CD4-positive, alpha-beta T cell treated with Interleukin-12 subunit alpha and Interleukin-12 subunit beta, for 1 hour (primary cell): ENCODE measurements at places on chromosomes 1 and 21.

DNA sequence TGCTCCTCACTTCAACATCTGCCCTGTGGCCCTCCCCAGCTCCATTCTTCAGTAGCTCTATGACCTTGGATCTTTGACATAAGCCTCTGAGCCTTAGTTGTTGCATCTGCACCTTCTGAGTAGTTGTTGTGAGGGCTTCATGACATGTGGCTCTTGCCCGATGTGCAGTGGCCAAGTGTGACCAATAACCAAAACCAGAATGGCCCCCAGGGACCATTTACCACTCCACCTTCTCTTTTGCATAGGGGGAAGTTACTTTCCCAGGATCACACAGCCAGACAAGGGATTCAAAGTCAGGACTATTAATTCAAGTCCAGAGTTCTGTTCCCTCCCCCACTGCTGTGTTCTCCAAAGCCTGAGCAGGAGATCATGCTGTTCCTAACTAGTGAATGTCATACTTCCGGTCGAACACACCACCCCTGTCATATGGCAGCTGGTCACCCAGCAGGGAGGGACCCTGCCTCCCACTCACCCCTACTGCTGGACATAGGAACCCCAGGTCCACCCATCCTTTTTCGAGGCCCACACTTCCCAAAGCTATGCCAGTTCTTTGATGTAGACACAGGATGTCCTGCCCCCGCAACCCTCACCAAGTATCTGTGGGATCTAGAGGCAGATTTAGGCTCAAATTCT, 4.0 kb downstream of the FGR start:
- DNase-seq, result no peak

DNA sequence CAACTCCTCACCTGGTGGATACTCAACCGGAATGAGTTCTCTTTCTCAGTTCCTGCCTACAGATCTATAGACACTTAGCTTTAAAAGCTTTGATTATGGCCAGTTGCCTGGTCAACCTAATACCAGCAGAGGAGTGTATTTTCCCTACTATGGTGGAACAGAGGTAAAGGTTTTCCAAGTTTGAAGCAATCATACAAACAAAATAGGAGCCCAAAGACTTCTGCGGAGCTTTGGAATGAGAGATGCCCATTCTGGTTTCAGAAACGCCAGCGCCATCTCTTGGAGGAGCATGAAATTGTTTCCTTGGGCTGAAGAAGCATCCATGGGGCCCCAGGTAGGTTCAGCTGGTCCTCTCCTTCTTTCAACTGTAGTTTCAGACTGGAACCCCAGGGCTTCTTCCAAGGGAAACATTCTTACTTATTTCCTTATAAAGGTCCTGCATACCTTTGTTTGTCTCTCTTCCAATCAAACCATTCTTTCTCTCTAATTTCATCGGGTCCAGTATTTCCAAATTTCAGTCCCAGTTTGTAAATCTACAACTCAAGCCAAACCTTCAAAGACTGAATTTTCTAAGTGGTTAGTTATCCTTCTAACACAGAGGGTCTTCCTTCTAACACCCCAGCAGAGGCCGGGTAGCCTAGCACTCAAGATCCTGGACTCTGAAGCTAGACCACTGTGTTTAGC, 95.9 kb downstream of the KCNJ15 start:
- peak; percentile 20 for DNase-seq

DNA sequence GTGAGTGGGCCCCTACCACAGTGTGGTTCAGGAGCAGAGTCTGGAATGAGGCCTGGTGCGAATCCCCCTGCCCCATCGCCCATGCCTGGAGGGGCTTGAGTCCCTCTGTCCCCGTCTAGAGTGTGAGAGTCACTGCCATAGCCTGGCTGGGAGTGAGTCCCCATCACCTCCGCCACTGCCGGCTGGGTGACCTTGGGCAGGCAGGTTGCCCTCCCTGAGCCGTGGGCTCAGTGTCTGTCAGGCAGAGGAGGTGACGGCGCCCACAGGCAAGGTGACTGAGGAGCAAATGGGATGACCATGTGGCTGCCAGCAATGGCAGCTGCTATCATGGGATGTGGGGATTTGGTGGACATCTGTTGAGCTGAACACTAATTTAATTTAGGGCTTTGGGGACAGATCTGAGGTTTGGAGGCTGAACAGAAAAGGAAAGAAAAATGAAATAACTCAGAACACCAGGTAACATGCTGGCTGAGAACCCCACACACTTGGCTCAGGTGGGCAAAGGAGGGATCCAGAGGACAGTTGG, 38.1 kb upstream of the GPR153 start:
- no peak for DNase-seq

GRCh38 chr1:234277161-234277868, 95.9 kb upstream of the COA6 start:
- no peak for DNase-seq

DNA sequence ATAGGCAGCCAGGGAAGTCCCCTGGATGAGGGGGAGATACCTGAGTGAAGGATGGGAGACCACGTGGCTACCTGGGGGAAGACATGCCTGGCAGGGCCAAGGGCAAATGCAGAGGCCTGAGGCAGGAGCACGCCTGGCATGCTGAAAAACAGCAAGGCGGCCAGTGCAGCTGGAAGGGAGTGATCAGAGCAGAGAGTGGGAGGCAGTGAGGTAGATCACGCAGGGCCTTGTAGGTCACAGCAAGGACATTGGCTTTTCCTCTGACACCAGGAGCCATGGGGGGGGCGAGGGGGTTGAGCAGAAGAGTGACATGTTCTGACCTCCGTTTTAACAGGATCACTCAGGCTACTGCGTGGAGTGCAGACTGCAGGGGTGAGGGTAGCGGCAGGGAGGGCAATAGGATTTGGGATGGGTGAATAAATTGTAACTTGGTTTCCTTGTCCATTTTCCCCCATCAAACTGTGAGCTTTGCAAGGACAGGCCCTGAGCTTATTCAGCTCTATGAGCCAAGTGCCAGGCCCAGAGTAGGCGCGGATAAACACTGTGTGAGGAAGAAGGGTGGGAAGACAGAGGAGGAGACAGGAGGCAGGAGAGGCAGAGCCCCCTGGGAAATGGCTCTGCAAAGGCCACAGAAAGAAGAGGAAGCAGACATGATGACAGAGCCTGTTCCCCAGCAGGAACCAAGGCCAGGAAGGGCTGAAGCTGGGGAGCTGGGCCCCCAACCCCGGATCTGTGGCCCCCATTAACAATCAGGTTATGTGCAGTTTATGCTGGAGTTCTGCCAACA, 16.6 kb downstream of the IFI6 start:
- DNase-seq, result no peak

DNA sequence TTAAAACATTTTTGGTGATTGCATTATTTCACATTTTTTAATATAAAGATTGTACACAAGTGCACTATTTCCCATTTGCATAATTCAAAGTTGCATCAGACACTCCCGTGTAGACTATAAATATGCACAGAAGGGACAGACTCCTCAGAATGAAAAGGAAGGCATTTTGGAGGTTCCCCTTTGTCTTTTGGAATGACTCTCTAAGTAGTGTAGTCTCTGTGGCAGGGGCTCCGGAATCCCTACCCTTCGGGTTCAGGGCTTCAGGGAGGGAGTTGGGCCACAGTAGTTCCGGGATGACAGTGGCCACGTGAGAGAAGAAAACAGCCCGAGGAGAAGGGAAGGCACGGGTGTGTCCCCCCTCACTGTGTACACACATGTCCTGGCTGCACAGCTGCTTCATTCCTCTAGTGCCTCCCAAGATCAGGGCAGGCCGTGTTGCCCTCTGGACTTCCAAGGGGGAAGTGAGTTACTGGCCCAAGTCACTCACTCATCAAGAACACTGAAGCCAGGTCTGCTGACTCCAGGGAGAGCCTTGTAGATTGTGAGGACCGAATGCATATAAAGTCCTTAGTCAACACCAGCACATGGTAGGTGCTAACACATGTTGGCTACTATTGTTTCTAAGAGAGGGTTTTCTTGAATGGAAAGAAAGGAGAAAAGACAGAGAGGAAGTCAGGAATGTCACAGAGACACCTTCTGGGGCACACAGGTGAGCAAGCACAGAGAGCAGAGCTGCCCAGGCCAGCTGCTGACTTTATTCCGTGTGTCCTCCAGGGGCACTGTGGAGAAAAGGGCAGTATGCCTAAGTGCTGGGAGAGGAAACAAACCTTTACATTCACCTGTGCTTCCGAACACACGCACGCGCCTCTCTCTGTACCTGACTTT, 39.8 kb downstream of the LHX4 start:
- no peak for DNase-seq

GRCh38 chr1:156889802-156890580, 3.5 kb upstream of the PEAR1 start:
- peak; percentile 60 for DNase-seq

DNA sequence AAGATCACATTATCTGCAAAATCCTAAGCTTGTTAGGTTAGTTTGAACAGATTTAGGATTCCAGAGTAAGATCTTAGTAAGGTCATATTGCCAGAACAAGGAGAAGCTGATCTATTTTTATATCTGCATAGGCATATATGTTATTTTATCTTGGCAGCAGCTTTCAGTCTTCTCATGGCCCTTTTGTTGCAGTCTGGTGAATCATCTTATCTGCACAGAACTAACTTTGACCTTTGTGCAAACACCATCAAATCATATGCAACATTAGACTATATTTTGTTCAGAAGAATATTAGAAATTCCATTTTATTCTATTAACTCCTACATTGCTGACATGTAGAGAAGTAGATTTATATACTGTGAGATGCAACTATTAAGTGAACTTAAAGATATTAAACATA, 107.3 kb downstream of the CLEC20A start:
- DNase-seq, result no peak

DNA sequence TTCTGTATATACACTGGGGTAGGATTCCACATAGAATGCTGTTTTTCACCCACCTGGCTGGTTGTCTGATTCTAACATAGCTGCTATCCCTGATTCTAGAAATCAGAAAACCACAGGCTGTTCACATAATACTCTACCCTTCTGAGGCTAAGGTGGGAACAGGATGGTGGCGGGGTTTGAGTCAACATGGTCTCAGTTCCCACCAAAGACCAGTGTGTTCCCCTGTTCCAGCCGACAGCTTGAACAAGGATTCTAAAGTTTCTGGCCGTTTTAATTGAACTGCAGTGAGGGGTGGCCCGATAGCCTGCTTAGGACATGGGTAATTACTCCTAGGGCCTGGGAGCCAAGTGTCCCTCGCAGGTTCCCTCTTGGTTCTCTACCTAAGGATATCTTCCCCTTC, 38.4 kb downstream of the PEX14 start:
- no peak for DNase-seq

DNA sequence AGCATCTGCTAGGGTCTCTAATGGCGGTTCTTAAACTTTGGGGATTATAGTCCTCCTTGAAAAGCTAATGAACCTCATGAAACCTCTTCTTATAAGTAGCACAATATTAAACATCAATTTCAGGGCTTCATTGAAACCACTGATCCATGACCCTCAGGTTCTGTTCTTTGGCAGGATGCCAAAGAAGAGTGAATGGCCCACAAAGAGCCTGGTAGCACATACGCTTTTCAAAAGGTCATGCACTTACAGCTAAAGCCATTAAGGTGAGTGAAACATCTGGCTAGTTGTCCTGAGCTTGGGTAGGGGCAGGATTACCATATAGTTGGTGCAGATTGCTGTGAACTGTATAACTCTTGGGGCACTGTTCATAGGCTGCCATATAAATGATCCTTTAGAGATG, 42.3 kb downstream of the MDM4 start:
- DNase-seq, result no peak

DNA sequence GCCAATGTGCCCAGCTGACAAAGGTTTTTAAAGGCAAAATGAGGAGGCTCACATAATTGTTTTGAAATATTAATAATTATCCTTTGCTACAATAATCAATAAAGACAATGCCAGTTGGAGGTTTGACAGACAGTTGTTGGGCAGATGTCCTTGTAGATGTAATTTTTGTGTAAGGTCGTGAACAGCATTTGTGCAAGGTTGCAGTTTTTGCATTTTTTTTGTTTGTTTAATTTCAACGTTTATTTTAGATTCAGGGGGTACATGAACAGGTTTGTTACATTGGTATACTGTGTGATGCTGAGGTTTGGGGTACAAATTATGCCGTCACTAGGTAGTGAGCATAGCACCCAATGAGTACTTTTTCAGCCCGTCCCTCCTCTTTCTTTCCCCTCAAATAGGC, 9.3 kb downstream of the MPZ start:
- no peak for DNase-seq

- DNase-seq, result peak; percentile 10
These were observed at the start of gene AGBL4 for GRCh38 chr1:50023292-50024159. Gene AGBL4 (minus strand): TSS chr1:50023954.
